Heart right ventricle (tissue), 16 donors: ENCODE measurements at places on chromosomes 2 and 18. TPM values are rescaled to one million over a fixed set of nuclear protein-coding genes. Genes with fewer than 3 reads are reported as not detected.

The IKZF2 gene
- 2.0 TPM for total RNA-seq

- peaks cover 33% of the 10 kb centered on the region for H3K27me3 ChIP-seq
- no peaks in the 10 kb centered on the region for H3K4me1 ChIP-seq
- no peak for DNase-seq
Observed at GRCh38 chr2:106534471-106534870, 47.3 kb downstream of the CD8B2 start.

- peaks cover 16% of the 10 kb centered on the region for H3K4me1 ChIP-seq
- no peaks in the 10 kb centered on the region for H3K27me3 ChIP-seq
- no peaks in the 10 kb centered on the region for H3K36me3 ChIP-seq
- DNase-seq, result no peak
Observed at GRCh38 chr2:19022334-19022733, 336.1 kb downstream of the OSR1 start.

The C2orf74 gene
- total RNA-seq, result 24.2 TPM

DNA sequence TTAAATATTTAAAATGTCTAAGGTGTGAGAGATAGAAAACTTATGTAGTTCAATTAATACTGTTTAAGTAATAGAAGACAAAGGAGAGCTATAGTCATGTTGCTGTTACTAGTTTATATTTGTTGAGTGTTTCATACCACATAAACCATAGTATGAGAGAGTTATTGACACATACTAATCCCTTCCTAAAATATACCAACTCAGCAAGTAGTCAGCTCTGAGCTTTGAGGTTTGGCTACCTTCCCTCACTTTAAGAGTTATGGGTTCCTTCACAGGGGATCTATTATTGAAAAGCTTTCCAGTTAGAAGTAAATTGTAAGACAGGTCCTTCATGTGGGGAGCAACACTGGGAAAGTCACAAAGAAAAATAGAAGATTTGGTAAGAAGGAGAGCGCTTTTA, 701.6 kb upstream of the ZEB2 start:
- H3K27me3 ChIP-seq, result no peaks in the 10 kb centered on the region
- H3K4me3 ChIP-seq, result no peak overlapping the region
- H3K36me3 ChIP-seq, result no peaks in the 10 kb centered on the region
- no peak for DNase-seq
- H3K4me1 ChIP-seq, result no peaks in the 10 kb centered on the region
- no peak overlapping the region for H3K27ac ChIP-seq

The B4GALT6 gene
- total RNA-seq, result 5.6 TPM

The MC5R gene
- total RNA-seq, result not detected

- H3K27me3 ChIP-seq, result no peaks in the 10 kb centered on the region
- no peaks in the 10 kb centered on the region for H3K4me1 ChIP-seq
- no peak for DNase-seq
Observed at GRCh38 chr2:239059854-239060253, 212.0 kb downstream of the TWIST2 start.

- no peak for DNase-seq
- H3K27ac ChIP-seq, result no peak overlapping the region
- peaks cover 43% of the 10 kb centered on the region for H3K4me1 ChIP-seq
- no peaks in the 10 kb centered on the region for H3K27me3 ChIP-seq
Observed at GRCh38 chr2:101147971-101148370, 3.2 kb downstream of the TBC1D8 start.

GRCh38 chr2:201280191-201281040, 20.1 kb downstream of the CASP8 start:
- DNase-seq, result no peak
- peaks cover 3% of the 10 kb centered on the region for H3K36me3 ChIP-seq
- H3K4me3 ChIP-seq, result no peak overlapping the region
- H3K4me1 ChIP-seq, result no peaks in the 10 kb centered on the region
- no peaks in the 10 kb centered on the region for H3K27me3 ChIP-seq
- no peak overlapping the region for H3K27ac ChIP-seq

- no peaks in the 10 kb centered on the region for H3K27me3 ChIP-seq
- no peak overlapping the region for H3K4me3 ChIP-seq
- H3K4me1 ChIP-seq, result peaks cover 4% of the 10 kb centered on the region
Observed at GRCh38 chr2:223058952-223059716, 7.1 kb downstream of the KCNE4 start.

DNA sequence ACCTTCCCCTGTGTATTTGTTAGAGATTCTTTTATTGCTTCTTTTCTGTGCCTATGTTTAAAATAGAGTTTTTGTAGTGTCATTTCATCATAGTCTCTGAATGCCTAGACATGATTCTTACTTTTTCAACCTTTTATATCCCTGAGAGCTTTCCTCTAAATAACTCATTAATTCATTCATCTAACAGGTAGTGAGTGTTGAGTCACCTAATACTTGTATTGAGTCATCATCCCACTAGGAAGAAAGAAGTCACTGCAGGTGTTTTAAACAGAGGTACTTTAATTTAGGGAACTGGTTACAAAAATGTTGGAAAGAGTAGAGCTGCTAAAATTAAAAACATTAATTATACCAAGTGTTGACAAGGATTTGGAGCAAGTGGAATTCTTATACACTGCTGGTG, 18.5 kb upstream of the NMS start:
- H3K27ac ChIP-seq, result no peak overlapping the region
- no peaks in the 10 kb centered on the region for H3K36me3 ChIP-seq
- H3K4me3 ChIP-seq, result no peak overlapping the region
- H3K4me1 ChIP-seq, result no peaks in the 10 kb centered on the region
- H3K27me3 ChIP-seq, result no peaks in the 10 kb centered on the region

DNA sequence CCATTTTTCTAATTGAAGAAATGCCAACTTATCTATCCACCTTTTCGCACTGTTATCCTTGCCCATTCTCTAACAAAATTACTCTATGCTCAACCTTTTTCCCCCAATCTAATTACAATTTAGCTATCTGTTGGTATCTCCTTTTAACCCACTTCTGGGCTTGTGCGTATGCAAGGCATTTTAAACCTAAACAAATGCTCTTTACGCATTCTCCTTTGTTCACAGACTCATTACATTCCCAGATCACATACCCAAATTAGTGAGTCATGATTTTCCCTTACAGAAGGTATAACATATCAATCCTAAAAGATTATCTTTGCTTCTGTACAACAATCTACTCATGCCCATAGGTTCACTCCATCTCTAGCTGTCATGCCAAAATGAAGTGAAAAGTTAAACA, 71.7 kb upstream of the LYPD1 start:
- no peak for DNase-seq
- H3K4me1 ChIP-seq, result no peaks in the 10 kb centered on the region
- H3K27ac ChIP-seq, result no peak overlapping the region
- no peak overlapping the region for H3K4me3 ChIP-seq

GRCh38 chr2:216498070-216498378, 620 bp upstream of the RPL37A start:
- peak overlapping the region; percentile 82 for H3K4me3 ChIP-seq
- H3K27me3 ChIP-seq, result no peaks in the 10 kb centered on the region
- peak overlapping the region; percentile 84 for H3K27ac ChIP-seq
- DNase-seq, result no peak

- peak overlapping the region; percentile 17 for H3K27ac ChIP-seq
- no peaks in the 10 kb centered on the region for H3K36me3 ChIP-seq
- peaks cover 74% of the 10 kb centered on the region for H3K4me1 ChIP-seq
- DNase-seq, result no peak
- H3K27me3 ChIP-seq, result no peaks in the 10 kb centered on the region
Observed at GRCh38 chr18:58268849-58269248, 224.8 kb downstream of the NEDD4L start.

The TCF23 gene
- total RNA-seq, result 0.13 TPM

GRCh38 chr18:76983613-76984051, 149.0 kb downstream of the MBP start:
- H3K27me3 ChIP-seq, result no peaks in the 10 kb centered on the region
- H3K27ac ChIP-seq, result no peak overlapping the region
- peaks cover 22% of the 10 kb centered on the region for H3K4me1 ChIP-seq
- H3K36me3 ChIP-seq, result no peaks in the 10 kb centered on the region
- no peak overlapping the region for H3K4me3 ChIP-seq
- no peak for DNase-seq

- no peak overlapping the region for H3K4me3 ChIP-seq
- DNase-seq, result no peak
- no peaks in the 10 kb centered on the region for H3K4me1 ChIP-seq
- no peaks in the 10 kb centered on the region for H3K36me3 ChIP-seq
- no peak overlapping the region for H3K27ac ChIP-seq
Observed at GRCh38 chr2:133223226-133223625, 345.0 kb downstream of the NCKAP5 start.

The CYRIA gene
- 1.5 TPM for total RNA-seq

The HOXD10 gene
- not detected for total RNA-seq

The PER2 gene
- total RNA-seq, result 3.9 TPM

The SIX3 gene
- not detected for total RNA-seq

DNA sequence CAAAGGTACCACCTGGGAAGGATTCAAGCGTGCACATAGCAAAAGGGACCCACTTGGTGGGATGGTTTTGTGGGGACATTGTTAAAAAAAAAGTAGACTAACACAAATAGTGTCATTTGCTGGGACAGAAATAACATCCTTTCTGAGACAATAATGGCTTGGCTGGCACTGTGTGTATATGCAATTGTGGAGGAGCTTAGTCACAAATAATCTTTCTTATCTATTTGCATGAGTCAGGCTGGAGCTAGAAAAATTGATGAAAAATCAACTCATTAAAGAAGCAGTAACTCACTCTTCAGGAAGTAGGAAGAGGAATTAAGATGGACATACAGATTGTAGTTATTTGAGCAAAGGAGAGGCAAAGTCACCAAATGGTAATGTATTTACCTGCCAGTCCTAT, 29.5 kb upstream of the ITGB6 start:
- no peak overlapping the region for H3K27ac ChIP-seq
- H3K36me3 ChIP-seq, result no peaks in the 10 kb centered on the region
- no peaks in the 10 kb centered on the region for H3K27me3 ChIP-seq
- DNase-seq, result no peak

- no peak overlapping the region for H3K27ac ChIP-seq
- no peaks in the 10 kb centered on the region for H3K4me1 ChIP-seq
- H3K36me3 ChIP-seq, result no peaks in the 10 kb centered on the region
- no peak for DNase-seq
- H3K4me3 ChIP-seq, result no peak overlapping the region
Observed at GRCh38 chr2:226911932-226912331, 76.1 kb downstream of the RHBDD1 start.

- peaks cover 32% of the 10 kb centered on the region for H3K27me3 ChIP-seq
- DNase-seq, result no peak
- no peak overlapping the region for H3K4me3 ChIP-seq
- no peak overlapping the region for H3K27ac ChIP-seq
Observed at GRCh38 chr18:57125627-57126026, 21.3 kb upstream of the BOD1L2 start.

- H3K4me1 ChIP-seq, result peaks cover 79% of the 10 kb centered on the region
- peak; percentile 67 for DNase-seq
- no peaks in the 10 kb centered on the region for H3K36me3 ChIP-seq
- no peak overlapping the region for H3K27ac ChIP-seq
Observed at GRCh38 chr2:160324161-160324800, 124.2 kb upstream of the ITGB6 start.

DNA sequence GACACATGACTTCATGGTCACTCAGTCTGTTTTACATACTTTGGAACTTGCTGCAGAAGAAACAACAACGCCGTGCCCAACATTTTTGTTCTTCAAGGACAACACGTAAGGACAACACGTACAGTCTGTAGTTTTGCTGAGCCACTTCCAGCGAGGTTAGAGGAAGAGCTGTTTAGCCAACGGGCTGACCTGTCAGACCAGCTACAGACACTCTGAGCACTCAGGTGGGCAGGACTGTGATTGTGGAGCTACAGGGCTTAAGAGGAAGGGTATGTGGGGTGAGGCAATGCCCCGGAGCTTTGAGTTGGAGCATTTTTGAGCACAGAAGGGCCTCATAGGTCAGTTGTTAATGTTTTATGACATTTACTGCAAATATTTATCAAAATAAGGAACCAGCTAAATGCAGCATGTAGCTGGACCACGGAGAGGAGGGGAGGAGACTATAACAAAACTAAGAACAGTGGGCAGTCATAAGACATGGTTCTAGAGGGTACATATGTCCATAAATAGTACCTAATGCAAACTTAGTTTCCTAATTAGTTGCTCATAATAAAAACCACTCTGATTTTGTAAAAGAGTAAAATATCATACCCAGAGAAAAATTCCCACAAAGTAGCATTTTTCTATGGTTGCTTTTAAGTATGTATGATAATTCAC, 26.3 kb upstream of the NPC1 start:
- H3K27ac ChIP-seq, result no peak overlapping the region
- no peak overlapping the region for H3K4me3 ChIP-seq
- H3K27me3 ChIP-seq, result no peaks in the 10 kb centered on the region
- H3K36me3 ChIP-seq, result peaks cover 21% of the 10 kb centered on the region

DNA sequence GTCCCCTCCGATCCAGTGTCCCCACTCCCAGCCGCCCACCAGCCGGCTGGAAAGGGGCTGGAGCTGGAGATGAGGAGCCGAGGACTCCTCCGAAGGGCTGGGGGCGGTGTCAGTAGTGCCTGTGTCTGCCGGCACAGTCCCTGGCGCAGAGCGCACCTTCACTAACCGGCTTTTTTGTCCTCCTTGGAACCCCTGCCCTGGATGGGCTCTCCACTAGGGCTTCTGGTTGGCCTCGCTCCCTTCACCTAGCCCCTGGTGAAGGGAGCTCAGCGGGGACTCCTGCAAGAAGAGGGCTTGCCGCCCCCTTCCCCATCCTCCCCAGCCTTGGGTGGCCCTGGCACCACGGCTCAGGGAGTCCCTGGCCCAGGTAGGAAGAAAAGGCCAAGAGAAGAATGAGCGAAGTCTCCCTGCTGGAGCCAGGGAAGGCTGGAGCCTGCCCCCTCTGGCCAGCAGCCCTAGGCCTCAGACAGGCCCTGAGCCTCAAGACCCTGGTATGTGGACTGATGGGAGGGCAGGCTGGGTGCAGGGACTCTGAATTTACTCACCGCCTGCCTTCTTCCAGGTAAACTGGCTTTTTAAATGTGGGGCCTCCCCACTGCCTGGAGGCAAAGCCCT, 570 bp upstream of the ECEL1 start:
- peaks cover 13% of the 10 kb centered on the region for H3K4me1 ChIP-seq
- H3K4me3 ChIP-seq, result no peak overlapping the region
- no peaks in the 10 kb centered on the region for H3K36me3 ChIP-seq
- no peak for DNase-seq
- H3K27ac ChIP-seq, result no peak overlapping the region

DNA sequence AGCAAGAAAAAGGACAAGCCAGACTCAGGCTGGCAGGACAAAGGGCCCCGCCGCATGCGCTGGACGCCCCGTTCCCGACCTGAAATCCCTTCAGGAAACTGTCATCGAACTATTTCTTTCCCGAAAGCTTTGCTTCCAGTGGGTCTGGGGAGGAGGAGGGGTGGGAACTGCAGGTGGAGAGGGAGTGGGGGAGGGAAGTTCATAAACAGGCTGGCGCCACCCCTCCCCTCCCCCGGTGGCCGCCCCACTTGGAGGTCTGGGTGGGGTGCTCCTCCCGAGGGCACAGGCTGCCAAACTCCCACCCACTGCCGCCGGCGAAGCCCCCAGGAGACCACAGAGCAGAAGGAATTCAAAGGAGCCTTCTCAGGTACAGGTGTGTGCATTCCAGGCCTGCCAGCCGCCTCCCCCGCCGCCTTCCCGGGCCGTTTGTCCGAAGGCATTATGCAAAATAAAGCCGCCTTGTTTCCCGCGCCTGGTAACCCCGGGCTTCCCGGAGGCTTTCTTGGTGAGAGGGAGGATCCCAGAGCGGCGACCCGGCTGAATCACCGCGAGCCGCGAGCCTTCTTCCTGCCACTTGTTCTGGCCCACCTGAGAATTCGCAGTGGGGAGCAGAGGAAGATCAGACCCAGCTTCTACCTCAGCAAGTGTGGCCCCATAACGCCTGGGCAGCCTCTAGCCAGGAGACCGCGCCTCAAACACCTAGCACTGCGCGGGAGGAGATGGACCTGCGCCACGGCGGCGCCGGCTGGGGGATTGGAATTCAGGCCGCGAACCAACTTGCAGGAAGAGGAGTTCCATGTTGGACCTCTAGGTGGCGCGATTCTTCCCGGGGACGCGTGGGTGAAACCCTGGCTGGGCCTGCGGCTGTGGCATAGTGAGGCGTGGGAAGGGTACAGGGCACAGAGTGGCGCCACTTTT, 101.9 kb downstream of the FOXI3 start:
- H3K36me3 ChIP-seq, result no peaks in the 10 kb centered on the region
- peaks cover 48% of the 10 kb centered on the region for H3K27me3 ChIP-seq
- peak; percentile 32 for DNase-seq
- H3K4me3 ChIP-seq, result peak overlapping the region; percentile 27
